Stimulated activated CD4-positive, alpha-beta T cell treated with anti-CD3 and anti-CD28 coated beads, Interleukin-4, amount 100 ng/mL, for 48 hours (primary cell): ENCODE measurements at places on chromosomes 3 and 15.

DNA sequence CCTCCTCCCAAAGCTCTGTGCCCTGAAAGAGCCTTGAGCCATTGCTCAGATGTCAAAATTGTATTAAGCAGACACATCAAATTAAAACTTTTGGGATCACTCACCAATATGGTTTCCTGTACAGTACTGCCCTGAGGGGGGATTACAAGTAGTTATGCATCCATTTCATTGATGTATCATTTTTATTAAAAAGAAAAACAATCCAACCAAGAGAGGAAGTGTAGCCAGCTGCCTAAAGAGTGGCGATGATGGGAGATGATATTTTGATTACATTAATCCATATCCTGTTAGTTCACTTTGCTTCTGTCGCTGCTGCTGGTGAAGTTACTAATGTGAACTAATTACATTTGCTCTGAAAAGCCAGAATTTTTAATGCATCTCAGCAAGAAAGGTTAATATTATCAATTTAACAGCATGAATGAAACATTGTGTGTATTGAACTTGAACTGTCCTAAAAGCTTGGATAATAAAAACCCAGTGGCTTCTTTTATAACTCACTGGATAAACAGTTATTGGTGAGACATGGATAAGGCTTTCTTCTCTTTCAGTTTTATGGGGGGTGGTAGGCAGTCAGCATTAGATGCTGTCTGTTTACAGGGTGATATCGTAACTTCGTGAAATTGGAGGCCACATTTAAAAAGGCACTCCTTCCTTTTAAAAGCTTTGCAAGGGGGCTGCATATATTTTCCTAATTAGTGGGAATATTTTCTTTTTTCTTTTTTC is 87.7 kb downstream of the IGF1R start:
- DNase-seq, result no peak

- no peak for DNase-seq
These were observed 54.0 kb downstream of the FAM43A start for GRCh38 chr3:194739498-194740284.

DNA sequence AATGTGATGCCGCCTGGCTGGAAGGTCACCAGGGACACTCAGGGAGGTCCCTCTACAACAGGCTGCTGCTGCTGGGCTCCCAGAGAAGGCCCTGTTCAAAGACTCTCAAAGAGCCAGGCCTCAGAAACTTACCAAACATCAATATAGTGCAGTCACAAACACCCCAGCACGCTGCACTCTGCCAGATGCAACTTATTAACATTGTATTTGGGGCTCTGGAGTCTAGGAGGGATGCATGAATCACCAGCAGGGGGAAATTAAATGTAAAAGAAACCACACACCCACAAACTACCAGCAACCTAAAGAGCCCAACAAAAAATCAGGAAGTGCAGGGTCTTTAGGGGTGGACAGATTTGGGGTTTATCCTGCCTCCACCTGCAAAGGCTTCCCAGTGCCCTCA is 74.6 kb upstream of the SPATA12 start:
- no peak for DNase-seq

- DNase-seq, result no peak
These were observed 248.9 kb downstream of the SV2B start for GRCh38 chr15:91348752-91349500.

GRCh38 chr3:126134219-126134975 is 46.0 kb downstream of the ALDH1L1 start:
- peak; percentile 15 for DNase-seq

DNA sequence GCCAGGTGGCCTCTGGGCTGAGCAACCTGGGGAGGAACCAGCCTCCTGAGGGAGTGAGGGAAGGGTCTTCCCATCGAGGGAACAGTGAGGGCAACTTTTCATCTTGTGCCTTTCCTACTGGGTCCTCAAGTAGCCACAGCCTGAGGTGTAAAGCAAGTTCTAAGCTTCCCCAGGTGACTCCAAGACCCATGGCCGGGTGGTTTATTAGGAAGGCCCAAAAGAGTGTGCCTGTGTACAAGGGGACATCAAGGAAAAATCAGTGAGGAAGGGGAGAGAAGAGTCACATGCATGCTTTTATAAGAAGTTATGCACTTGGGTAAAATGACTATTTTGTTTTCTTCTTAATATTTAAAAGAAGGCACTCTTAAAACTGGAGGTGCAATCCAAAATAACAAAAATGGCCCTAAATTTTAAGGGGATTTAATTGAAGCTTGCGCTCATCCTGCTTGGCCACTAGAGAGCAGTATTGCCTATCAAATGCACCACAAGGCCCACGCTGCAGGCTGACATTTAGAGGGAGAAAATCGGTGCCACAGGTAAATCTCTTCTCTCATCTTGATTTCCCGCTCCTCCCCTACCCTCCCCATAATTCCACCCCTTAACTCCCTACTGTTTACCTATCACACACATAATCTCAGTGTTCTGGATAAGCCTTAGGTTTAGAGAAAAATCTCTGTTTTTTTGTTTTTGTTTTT is 6.7 kb downstream of the NANOGP8 start:
- DNase-seq, result no peak

GRCh38 chr3:13064964-13065363 is 8.3 kb downstream of the IQSEC1 start:
- no peak for DNase-seq

DNA sequence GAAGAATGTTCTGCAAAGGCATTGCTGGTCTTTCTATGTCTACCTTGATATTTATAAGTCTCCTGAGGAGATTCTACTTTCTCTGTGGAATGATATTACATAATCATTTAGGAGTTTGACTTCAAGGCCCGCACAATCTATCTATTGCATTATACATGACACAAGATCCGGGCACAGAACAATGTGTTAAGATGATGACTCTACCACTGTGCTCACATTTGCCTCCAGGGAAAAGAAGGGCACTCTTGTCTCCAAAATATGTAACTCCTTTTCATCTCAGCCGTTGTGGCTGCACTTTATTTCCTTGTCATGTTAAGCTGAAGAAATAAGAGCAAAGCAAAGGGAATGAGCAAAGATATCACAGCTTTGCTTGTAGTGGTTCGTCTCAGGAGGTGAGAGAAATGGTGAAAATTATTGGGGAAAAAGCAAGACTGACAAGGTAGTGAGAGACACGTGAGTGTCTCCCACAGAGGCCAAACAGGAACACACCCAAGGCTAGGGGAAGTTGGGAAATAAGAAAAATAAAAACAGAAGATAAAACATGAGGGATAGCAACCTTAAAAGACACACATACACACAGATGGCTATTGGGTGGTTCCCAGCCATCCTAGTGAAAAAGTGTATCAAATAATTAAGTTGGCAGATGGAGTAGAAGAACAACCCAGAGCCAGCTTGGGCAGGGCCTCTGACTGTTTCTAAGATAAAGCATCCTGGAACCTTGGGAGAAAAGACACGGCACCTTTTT is 184.3 kb downstream of the P3H2 start:
- DNase-seq, result no peak

DNA sequence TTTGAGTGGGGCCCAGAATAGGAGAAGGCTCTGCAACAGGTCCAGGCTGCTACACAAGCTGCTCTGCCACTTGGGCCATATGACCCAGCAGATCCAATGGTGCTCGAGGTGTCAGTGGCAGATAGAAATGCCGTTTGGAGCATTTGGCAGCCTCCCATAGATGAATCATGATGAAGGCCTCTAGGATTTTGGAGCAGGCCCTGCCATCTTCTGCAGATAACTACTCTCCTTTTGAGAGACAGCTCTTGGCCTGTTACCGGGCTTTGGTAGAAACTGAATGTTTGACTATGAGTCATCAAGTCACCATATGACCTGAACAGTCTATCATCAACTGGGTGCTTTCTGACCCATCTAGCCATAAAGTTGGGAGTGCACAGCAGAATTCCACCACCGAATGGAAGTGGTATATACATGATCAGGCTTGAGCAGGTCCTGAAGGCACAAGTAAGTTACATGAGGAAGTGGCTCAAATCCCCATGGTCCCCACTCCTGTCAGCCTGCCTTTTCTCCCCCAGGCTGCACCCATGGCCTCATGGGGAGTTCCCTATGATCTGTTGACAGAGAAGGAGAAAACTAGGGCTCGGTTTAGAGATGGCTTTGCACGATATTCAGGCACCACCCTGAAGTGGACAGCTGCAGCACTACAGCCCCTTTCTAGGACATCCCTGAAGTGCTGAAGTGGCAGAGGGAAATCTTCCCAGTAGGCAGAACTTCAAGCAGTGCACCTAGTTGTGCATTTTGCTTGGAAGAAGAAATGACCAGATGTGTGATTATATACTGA is 971.4 kb downstream of the MCTP2 start:
- no peak for DNase-seq

DNA sequence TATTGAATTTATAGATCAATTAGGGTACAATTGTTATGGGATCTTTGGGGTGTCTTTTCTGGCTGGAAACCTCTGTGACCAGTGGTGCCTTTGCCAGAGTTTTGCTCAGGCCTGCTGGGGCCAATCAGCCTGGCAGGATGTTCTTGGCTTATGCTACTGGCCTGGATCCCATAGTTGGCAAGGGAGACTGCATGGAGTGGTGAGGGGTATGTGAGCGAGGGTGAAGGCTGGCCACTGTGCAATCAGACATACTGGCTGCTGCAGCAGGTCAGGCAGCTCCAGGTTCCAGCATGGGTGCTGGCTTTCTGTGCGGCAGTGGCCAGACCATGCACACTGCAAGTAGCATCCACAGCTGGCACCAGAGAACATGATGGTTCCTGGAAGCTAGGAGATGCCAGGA is 1053.2 kb upstream of the GBE1 start:
- no peak for DNase-seq

- DNase-seq, result no peak
These were observed 178.2 kb upstream of the EOMES start for GRCh38 chr3:27900316-27900715.

GRCh38 chr3:59772416-59773408 is 722.9 kb upstream of the CFAP20DC start:
- peak; percentile 5 for DNase-seq

GRCh38 chr15:41024131-41024530 is 70.9 kb downstream of the CHAC1 start:
- DNase-seq, result no peak

DNA sequence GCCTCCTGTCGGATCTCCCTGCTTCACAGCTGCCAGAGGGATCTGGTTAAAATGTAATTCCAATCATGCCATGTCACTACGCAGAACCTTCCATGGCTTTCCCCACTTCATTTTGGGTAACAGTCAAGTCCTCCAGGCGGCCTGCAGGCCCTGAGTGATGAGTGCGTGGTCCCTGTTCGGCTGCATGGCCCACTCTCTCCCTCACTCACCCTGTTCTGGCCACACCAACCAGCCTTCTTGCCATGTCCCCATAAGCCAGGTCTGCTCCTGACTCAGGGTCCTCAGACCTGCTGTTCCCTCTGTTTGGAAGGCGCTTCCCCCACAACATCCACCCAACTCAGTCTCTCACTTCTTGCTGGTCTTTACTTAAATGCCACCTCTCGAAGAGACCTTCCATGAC is 41.6 kb upstream of the LINGO1 start:
- no peak for DNase-seq

- no peak for DNase-seq
These were observed 9.2 kb downstream of the CHCHD6 start for GRCh38 chr3:126713199-126713598.

DNA sequence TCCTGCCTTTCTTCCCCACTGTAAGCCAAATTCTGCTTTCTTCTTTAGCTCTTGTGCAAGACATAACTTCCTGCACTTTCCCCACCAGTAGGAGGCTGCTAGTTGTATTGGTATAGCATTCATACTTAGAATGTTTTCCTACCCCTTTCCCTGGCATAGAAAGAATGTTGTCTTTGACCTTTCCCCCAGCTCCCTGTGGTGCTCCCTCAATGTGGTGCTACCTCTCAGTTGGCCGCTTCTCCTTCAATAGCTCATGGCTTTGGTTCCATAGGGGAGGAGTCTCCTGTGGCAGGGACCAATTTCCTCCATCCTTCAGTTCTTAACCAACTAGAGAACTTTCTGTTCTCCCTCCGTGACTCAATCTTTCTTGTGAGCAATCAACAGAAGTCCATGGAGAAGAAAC is 67.5 kb upstream of the AKAP13 start:
- DNase-seq, result no peak

- DNase-seq, result no peak
These were observed 359.1 kb downstream of the PDCD6IP start for GRCh38 chr3:34157491-34157890.

- DNase-seq, result no peak
These were observed 103.6 kb upstream of the ICE2 start for GRCh38 chr15:60582370-60583036.

- no peak for DNase-seq
These were observed 728 bp downstream of the EIF2B5 start for GRCh38 chr3:184135911-184136260.

GRCh38 chr15:33310481-33311311 is at the start of gene RYR3:
Gene RYR3 (plus strand): TSS chr15:33310967. CDS start chr15:33311046, 79 bp downstream.
- no peak for DNase-seq

DNA sequence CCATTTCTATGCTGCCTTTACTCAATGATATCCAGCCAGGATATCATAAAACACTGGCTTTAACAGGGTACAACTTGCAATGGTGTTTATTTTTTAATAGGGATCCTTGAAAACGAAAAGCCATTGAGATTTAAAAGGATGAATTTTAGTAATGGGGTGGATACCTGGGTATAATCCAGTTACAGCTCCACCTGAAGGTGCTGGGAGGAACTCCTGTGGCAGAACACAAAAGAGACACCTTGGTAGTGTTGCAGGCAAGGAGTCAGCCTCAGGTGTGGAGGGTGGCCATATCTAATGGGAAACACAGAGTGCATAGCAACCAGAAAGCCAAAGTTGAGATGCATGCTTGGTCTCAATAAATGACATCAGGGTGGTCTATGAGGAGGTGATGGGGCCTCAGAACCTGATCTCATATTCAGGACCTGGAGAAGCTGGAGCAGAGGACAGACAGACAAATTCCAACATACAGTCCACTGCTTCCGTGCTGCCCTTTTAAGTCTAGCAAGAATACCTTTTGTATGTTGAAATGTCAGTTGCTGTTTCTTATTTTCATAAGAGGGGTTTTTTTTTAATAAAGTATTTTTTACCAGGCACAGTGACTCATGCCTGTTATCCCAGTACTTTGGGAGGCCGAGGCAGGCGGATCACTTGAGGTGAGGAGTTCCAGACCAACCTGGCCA is 12.0 kb upstream of the PAQR9 start:
- DNase-seq, result no peak

DNA sequence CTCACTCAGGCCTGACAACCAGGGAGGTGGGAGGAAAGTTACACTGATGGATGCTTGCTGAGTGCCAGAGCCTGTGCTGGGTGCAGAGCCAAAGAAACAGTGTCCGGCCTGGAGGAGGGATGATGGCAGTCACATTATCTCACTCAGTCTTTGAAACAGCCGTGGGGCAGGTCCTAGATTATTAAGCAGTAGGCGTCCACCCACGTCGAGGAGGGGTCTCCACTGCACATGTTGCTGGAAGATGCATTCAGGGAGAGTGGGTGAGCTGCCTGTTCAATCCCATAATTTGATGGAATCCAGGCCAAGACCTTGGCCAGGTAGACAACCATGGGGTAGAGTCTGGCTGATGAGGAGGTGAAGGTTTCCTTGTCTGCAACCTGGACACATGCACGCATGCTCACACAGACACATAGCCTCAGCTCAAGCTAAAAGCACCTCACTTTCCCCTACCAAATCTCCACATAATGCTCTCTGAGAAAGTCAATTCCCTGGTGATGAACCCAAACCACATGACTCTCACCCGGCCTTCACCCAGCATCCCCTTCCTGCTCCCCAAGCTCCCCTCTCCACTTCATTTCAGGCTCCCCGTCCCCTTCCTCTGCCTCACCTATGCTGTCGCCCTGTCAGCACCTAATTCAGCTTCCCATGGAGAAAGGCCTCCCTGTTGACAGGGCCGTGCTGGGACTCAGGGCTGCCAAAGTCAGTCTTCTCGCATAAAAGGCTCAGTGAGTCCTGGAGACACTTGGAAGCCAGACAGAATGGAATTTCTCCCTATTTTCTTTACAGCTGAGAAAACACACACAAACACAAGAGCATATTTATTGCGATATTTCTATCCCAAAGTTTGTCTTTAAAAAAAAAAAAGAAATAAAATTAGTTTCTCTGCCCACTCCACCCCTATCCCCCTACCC is 29.8 kb downstream of the ACAN start:
- no peak for DNase-seq
